ENCODE measurements at places on chromosomes 16 and 17.

GRCh38 chr16:31785126-31785525, 88.5 kb upstream of the ZNF267 start:
- DNase-seq = no peak

DNA sequence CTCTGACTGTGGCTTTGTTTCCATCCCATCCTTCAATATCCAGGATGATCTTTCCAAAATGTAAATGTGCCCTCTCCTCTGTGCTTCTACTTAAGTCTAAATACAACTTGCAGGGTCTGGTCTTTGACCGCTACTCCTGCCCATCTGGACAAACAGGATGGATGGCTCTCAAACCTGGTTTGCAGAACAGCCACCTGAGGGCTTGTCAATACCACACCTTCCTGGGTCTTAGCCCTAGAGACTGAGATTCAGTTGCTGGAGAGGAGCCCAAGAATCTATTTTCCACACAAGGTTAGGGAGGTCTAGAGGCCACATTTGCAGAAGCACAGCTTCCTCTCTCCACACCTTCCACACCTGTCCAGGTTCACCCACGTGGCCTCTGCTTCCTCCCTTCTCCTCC, 1.9 kb upstream of the GRB7 start:
- no peak for DNase-seq

DNA sequence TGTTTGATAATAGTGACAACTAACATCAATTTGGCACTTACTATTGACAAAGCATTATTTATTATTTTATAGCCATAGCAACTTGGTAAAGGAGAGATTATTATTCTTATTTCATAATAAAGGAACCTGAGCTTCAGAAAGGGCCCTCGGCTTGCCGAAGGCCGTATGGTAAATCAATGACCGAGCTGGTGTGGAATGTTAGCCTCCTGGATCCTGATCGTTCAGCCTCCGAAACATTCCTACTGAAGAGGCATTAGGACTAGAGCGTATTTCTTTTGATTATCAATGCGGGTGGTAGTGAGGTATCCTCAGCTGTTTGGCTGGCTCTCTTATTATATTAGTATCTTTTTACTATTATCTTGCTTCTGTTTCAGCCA, 199.3 kb upstream of the TBX2 start:
- DNase-seq = no peak

GRCh38 chr17:29562615-29563014, 4.2 kb downstream of the ABHD15 start:
- DNase-seq = no peak

GRCh38 chr17:69870751-69871199, 204.2 kb upstream of the KCNJ16 start:
- peak; percentile 89 for DNase-seq

DNA sequence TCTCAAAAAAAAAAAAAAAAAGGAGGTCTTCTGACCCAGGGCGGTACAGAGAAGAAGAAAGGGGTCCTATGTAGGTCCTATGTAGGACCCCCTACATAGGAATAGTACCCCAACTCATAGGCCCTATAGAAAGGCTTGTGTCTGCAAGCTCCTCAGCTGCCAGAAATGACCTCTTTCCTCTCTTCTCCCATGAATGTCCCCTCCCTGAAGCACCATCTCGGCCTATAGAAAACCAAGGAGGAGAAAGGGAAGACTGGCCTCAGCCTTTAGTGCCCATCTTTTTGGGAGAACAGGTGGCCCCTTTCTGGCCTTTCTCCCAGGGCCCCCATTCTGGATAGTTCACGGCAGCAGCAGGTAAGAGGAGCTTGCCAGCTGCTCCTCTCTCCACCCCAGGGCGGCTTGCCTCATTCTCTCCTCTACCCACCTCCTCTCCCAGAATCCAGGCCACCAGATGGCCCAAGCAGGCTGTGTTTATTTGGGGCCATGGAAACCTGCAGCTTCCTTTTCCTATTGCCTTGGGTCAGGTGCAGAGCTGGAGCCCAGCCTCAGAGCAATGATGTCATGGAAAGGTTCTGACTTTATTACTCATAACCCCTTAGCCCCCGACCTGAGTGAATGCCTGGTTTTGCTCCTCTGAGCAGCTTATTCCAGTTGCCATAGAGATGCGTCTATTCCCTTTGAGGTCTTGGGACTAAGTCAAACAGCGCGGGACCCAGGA, 1.6 kb upstream of the MRPL58 start:
- DNase-seq = no peak

GRCh38 chr17:46202424-46202823, 9.2 kb upstream of the KANSL1 start:
- DNase-seq = no peak

DNA sequence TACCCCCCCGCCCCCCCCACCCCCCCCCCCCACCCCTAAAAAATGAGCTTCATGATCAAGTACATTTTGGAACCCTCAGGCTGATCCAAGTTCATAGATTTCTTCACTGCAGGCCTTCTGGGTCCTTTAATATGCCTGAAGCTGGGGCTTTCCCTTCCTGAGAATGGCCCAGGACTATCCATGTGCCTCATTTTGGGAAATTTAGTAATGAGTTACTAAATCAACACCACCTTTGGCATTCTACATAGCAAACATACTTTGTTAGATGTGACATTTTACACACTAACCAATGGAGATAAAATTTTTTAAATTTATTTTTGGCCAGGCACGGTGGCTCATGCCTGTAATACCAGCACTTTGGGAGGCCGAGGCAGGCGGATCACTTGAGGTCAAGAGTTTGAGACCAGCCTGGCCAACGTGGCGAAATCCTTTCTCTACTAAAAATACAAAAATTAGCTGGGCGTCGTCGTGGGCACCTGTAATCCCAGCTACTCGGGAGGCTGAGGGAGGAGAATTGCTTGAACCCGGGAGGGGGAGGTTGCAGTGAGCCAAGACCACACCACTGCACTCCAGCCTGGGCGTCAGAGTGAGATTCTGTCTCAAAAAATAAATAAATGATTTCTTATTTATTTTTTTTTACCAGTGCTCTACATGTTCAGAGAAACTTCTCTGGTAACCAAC, 14.0 kb downstream of the HERPUD1 start:
- DNase-seq = no peak

DNA sequence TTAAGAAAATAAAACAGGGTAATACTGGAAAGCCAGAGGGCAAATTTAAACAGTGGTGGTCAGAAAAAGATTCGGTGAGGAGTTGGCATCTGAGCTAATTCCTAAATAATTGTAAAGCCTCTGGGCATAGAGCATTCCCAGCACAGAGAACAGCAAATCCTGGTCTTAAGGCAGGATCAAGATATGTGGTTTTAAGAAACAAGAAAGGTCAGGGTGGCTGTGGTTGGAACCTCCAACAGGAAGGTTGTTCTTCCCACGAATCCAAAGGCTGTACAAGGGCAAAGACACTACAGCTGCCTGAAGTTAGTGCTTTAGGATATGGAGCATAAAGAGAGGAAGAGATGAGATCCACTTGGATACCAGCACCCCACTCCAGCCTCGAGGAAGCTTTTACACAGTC, 114.6 kb downstream of the ZNF18 start:
- no peak for DNase-seq

DNA sequence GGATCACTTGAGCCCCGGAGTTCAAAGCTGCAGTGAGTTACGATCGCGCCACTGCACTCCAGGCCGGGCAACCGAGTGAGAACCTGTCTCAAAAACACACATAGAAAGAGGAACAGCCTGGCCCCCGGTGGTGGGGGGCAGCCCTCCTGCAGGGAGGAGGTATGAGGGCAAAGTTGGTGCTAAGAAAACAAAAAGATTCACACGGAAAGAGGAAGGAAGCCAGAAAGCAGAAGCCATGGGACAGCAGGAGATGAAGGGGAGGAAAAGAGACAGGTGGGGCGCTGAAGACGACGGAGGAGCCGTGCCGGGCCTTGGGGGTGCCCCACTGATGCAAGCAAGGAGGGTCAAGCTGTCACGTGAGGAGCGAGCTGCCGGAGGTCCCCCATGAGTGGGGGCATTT, 8.2 kb upstream of the C16orf74 start:
- no peak for DNase-seq

DNA sequence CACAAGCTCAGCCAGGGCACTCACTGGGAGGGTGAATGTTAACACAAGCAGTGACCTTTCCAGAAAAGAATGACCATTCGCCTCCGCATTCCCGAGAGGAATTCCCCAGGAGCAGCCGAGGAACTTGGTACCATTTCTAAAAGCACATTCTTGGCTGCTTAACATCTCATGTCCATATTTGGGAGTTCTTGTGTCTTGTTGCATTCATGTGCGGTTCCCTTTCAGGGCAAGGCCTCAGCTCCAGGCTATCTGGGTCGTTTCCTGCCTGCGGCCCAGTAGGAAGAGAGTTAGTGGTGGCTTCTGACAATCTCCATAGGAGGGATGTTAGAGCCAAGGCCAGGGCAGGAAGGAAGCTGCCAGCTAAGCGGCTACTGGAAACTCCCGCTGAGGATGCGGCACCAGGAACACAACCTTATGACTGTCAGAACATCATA, 27.8 kb upstream of the MEAK7 start:
- peak; percentile 86 for DNase-seq

GRCh38 chr17:28901866-28902818, 737 bp downstream of the DHRS13 start:
- no peak for DNase-seq

GRCh38 chr16:84380405-84380804, 12.1 kb downstream of the ATP2C2 start:
- no peak for DNase-seq

- DNase-seq = no peak
Measured at GRCh38 chr17:82927661-82928601, 88.1 kb upstream of the ZNF750 start.

DNA sequence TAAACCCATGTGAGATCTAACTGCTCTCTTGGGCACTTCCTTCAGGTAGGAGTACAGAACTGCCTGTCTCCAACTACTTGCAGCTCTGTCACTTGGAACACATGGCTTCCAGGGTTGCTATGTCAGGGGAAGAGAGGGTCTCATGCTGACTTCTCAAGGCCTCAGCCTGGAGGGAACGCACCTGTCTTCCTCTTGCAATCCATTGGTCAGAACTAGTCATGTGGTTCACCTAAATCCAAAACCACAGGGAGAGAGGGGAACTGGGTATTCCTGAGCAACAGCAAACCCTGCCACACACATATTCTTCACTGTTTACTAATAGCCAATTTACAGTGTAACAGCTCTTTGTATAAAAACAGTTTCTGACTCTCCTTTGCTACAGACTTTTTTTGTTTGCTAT, 206.1 kb downstream of the KCNJ2 start:
- no peak for DNase-seq

DNA sequence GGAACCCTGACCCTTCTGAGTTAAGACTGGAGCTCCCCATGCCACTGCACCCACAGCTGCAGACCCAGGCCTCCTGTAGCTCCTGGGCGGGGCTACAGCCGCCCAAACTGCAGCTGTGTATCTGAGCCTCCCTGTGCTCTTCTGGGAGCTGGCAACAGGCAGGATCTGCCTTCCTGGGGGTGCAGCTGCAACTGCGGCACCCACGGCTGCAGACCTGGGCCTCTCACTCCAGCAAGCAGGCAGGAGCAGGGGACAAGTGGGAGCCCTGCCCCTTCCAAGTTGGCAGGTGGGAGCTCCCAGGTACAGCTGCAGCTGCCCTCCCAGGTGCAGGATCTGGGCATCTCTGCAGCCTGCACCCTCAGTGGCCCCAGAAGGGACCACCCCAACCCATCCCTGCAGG, 41.5 kb downstream of the SPACA3 start:
- DNase-seq = no peak

DNA sequence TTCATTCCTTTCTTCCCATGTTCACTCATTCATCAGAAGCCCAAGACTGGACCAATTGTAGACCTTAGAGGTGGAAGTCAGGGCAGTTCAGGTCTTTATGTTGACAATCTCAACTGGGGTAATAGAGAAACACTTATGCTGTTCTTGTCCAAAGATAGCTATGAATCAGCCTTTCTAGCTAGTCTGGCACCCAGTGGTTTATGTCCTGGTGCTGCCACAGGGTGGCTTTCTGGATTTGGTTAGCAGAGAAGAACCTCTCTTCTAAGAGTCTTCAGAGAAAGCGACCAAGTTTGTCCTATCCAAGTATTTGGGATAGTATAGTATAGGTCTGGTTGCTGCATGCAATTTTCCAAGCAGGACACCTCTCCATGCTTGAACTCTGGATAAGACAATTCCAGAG, 83.3 kb downstream of the NOG start:
- no peak for DNase-seq

DNA sequence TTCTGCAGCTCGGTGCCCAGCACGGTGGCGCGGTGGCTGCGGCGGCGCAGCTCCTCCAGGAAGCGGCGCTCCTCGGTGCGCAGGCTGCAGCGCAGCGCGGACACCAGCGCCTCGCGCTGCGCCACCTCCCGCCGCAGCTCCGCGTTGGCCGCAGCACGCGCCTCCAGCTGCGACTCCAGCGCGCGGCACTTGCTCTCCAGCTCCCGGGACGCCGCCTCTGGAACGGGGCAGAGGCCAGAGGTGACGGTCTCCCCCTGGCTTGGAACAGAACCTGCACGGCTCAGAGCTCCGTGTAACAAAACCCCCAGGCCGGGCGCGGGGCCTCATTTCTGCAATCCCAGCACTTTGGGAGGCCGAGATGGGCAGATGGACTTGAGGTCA, 13.2 kb upstream of the CLUH start:
- DNase-seq = no peak

DNA sequence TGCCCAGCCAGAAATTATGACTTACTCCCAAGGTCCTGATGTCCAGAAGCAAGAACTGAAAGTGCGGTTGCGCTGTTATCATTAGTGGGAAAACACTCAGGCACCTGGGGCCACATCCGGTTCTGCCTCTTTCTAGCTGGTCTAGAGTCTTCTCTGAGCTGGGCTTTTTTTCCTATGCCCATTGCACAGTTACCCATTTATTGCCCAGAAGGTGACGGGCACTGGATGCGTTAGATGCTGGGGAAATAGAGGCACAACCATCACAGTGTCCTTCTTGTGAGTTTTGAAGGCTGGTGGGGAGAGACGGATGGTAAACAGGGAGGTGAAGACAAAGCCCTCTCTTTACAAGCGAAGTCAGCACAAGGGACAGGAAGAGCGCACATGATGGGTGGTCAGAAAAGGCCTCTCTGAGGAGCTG, 37.7 kb downstream of the PLCG2 start:
- no peak for DNase-seq

- DNase-seq = no peak
Measured at GRCh38 chr16:56369202-56369601, 56.1 kb downstream of the AMFR start.

DNA sequence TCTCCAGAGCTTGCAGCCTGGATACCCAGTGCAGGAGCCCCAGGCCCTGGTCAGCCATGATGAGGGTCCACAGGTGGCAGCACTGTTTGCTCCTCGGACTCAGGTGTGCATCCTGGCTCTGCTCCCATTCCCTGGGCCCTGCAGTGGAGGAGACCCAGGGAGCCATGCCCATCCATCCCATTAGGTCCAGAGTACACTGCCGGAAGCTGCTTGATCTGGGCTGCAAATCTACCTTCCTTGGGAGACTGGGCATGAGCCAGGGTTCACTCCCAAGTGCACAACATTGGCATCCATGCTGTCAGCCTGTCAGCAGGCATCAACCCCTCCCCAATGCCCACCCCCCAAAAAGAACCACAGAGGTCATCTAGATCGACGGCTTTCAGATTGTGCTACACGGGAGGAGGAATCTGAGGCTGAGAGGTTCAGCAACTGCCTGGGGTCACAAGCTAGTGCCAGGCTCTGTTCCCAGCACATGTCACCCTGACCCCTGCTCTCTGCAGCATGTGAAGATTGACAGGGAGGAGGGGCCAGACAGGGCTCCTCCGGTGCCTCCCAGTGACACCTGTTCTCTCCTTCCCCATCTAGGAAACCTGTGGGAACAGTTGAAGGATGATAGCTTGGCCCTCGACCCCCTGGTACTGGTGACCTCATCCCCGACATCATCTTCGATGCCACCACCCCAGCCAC, 15.7 kb downstream of the UNC119 start:
- no peak for DNase-seq

GRCh38 chr17:47774331-47774730, 41.3 kb downstream of the TBX21 start:
- no peak for DNase-seq

GRCh38 chr16:30184891-30185682, 1.7 kb downstream of the CORO1A start:
- no peak for DNase-seq
